ENCODE measurements at places on chromosomes 3 and 15.

DNA sequence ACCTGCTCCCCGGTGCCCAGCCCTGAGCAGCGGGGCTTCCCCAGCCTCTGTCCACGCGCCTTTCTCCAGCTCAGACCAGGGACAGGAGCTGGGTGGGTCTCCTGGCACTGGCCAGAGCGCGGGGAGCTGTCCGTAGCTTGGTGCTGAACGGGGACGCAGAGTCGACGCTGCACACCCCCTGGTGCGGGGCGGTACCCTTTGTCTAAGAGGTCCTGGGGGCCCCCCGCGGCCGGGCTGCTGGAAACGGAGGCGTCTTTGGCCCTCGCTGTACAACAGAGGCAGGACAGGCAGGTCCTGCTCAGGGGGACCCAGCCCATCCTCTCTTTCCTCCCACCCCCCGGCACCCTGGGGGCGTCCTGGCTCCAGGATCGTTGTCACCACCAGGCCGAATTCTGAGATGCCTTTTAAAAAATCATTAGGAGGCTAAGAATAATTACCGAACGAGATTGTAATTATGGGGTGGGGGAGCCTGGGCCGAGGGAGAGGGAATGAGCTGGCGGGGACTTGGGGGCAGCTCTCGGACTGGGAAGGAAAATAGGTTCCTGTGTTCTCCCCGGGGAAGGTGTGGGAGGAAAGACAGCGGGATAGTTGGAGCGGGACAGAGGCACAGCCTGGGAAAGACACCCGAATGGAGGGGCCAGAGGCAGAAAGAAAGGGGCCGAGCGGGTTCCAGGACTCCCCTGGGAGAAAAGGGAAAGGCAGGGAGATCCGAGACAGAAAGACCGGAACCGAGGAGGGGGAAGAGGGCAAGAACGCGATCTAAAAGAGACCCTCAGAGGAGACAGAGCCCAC is 4.1 kb upstream of the SKOR1 start:
- ATAC-seq = no peak

DNA sequence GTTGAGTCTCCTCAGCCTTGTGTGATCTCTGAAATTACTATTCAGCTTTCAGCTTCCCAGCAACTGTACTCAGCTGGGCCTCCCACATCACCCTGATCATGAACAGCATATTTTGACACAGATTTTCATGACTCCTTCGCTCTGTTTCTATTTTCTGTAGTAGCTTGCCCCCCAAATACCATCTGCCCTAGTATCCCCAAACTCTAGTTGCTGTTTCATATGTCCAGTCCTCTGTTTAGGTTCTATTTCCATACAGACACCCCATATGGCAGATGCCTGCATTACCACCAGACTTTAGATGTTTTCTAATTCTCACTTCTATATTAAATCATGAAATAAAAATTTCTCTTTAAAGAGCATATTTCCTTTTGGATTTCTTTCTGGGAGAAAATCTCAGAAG is 217.2 kb upstream of the ARPP21 start:
- ATAC-seq = no peak

GRCh38 chr3:73576999-73577461 is 47.7 kb downstream of the PDZRN3 start:
- ATAC-seq = peak; percentile 30

GRCh38 chr15:38176155-38176554 is 76.5 kb upstream of the SPRED1 start:
- peak; percentile 83 for ATAC-seq

GRCh38 chr3:38039101-38039898 is at the start of gene DLEC1:
Gene DLEC1 (plus strand): TSS chr3:38039208. CDS start chr3:38039226, 18 bp downstream.
- no peak for ATAC-seq

DNA sequence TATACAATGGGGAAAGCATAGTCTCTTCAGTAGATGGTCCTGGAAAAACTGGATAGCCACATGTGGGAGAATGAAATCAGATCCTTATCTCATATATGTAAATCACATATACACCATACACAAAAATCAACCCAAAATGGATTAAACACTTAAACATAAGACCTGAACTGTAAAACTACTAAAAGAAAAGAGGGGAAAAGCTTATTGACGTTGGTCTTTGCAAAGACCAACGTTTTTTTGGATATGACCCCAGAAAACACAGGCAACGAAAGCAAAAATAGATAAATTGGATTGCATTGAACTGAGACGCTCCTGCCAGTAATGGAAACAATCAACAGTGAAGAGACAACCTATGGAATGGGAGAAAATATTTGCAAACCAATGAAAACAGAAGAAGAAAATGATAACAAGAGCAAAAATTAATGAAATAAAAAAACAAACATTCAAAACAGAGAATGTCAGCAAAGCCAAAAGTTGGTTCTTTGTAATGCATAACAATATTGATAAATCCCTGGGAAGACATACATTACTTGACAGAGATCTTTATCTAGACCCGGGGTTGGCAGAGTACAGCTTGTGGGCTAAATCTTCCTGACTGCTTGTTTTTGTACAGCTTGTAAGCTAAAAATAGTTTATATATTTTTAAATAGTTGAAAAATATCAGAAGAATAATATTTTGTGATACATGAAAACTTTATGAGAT is 86.9 kb downstream of the NEO1 start:
- ATAC-seq = peak; percentile 67

GRCh38 chr15:64948916-64949315 is 37.2 kb downstream of the ANKDD1A start:
- ATAC-seq = no peak

GRCh38 chr15:75732809-75733451 is 20.3 kb upstream of the CSPG4 start:
- peak; percentile 85 for ATAC-seq

DNA sequence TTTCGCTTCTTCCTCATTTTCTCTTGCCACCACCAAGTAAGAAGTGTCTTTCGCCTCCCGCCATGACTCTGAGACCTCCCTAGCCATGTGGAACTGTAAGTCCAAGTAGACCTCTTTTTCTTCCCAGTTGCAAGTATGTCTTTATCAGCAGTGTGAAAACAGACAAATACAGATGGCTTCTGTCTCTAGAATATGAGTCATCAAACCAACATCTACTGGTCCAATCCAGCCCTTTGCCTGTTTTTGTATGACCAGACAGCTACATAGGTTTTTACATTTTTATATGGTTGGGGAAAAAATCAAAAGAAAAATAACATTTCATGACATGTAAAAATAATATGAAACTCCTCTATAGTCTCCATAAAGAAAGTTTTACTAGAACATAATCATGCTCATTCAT is 118.7 kb upstream of the PTPRG start:
- no peak for ATAC-seq

DNA sequence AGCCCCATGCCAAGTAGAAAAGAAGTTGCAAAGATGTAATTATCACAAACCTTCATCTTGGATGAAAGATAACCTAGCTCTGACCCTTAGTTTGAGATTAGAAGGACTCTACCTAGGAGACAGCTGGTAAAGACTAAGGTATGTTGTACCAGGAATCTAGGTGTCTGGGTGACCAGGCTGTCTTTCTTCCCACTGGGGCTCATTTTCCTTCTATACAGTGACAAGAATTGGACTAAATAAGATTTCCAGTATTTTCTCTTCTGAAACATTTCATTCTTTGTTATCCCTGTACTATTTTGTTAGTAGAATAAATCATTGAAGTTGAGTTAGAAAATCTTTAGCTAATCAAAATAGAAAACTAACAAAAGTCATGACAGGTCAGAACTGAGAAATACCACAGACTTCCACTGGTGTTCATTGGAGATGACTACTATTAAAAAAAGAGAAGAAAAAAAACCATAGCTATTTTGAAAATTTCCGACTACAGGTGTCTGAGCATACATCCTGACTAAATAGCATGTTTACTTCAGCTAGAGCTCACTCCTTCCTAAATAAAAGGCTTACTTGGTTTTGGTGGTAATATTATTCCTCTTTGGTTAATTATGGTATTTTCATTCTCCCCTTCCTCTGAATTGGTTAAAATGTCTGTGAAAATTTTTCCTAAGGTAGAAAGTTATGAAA is 10.1 kb downstream of the TGFBR2 start:
- no peak for ATAC-seq

DNA sequence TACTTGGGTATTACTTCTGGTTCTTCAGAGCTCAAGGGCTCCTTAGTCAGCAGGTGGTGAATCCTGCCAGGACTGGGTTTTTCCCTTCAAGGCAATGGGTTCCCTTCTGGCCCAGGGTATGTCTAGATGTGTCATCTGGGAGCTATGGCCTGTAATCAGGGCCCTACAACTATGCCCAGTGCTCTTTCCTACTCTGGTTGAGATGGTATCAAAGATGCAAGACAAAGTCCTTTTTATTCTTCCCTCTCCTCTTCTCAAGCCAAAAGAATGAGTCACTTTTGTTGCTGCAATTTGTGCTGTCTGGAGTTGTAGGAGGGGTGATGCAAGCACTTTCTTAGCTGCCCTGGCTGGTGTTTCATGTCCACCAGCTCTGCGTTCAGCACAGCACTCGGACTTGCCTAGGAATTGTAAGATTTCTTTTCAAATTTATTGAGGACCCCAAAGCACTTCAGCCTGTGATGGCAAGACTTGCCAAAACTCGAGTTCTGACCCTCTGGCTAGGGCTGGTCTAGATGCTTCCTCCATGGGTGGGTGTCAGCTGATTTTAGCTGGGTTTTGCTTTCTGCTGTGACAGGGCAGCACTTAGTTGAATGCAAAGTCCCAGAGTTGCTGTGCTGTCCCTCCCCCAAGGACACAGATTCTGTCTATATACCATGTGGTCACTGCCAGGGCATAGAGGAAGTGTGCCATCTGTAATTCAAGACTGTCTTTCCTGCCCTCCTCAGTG is 129.2 kb upstream of the CBLB start:
- ATAC-seq = peak; percentile 90

DNA sequence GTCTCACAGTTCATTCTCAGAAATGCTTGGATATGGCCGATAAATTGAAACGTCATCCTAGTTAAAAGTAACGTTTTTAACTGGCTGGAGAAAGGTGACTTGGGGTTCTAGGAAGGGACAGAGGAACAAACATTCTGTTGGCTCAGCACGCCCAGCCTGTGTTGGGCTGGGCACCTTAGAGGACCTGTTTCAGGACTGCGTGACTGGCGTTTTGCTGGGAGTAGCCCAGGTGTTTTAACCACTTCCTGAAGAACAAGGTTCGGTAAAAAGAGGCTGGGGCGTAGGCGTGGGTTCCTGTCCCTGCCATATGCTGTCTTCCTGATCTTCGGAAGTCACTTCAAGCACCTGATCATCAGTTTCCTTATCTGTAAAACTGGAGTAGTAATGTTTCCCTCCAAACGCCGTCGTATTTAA is 1.1 kb upstream of the TLNRD1 start:
- no peak for ATAC-seq

- no peak for ATAC-seq
Measured at GRCh38 chr3:196177567-196177966, 33.6 kb downstream of the ZDHHC19 start.

- no peak for ATAC-seq
Measured at GRCh38 chr3:8220291-8220690, 281.3 kb upstream of the LMCD1 start.

GRCh38 chr3:175338775-175339535 is 479.8 kb downstream of the NAALADL2 start:
- ATAC-seq = peak; percentile 89

GRCh38 chr3:46091741-46092701 is 64.7 kb upstream of the XCR1 start:
- ATAC-seq = no peak

- ATAC-seq = no peak
Measured at GRCh38 chr15:36172955-36173354, 406.5 kb upstream of the CDIN1 start.

All from SK-N-SH treated with all-trans-retinoic acid at 6 μM for 48 hours (cell line).